ENCODE measurements at places on chromosomes 16 and 17.

DNA sequence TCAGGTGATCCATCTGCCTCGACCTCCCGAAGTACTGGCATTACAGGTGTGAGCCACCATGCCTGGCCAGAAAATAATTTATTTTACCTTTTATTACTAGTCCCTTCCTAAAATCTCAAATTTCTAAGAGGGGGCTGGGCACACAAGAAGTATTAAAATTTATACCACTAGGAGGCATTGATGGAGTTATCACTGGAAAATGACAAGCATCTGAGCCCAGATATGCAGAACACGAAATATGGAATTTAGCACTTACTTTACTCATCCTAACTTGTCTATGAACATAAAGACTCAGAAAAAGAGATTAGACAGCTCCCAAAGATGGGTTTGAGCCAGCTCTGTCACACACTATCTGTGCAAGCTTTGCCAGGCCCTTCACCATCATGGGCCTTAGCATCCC is 46.4 kb downstream of the STAT5A start:
- no peak for DNase-seq

GRCh38 chr17:73010414-73010813 is 82.1 kb downstream of the SLC39A11 start:
- no peak for DNase-seq

GRCh38 chr17:41264599-41264998 is 579 bp upstream of the KRTAP9-6 start:
- no peak for DNase-seq

DNA sequence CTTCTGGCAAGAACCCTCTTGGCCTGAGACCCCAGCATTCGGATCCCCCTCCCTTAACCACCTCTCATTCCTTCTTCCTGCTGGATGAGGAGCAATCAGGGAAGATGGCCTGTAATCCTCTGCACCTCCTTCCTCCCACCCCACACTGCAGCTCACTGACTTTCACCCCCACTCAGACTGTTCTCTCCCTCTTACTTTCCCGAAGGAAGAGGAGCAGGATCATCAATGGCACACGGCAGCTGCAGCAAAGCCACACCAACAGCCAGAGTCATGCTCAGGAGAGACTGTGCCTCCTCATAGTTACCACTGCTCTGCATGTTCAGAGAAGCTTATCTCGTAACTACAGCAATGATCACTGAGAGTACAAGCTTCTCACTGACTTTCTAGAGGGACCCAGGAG is 10.1 kb upstream of the TMEM101 start:
- no peak for DNase-seq

DNA sequence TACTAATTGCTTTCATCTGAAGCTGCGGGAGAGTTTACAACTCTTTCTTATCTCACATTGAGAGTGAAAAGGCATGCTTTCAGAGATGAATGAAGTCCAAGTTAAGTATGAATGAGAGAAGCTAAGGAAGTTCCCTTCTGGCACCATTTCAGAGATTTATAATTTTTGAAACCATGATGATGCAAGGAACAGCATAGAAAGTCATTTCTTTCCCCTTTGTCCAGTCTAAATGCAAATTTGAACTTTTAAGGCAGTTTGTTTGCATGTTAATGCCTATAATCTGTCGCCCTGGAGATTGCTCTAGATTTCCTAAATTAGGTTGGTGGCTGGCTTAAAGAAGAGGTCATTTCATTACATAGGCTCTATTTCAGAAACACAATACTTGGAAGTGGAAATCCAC is 594.8 kb upstream of the GOT2 start:
- no peak for DNase-seq
